Stimulated activated CD4-positive, alpha-beta T cell treated with anti-CD3 and anti-CD28 coated beads, Interleukin-4, amount 100 ng/mL, for 24 hours (primary cell): ENCODE measurements at places on chromosomes 6 and 20.

- no peak for DNase-seq
These were observed 158.3 kb downstream of the SYCP2 start for GRCh38 chr20:59774921-59775686.

DNA sequence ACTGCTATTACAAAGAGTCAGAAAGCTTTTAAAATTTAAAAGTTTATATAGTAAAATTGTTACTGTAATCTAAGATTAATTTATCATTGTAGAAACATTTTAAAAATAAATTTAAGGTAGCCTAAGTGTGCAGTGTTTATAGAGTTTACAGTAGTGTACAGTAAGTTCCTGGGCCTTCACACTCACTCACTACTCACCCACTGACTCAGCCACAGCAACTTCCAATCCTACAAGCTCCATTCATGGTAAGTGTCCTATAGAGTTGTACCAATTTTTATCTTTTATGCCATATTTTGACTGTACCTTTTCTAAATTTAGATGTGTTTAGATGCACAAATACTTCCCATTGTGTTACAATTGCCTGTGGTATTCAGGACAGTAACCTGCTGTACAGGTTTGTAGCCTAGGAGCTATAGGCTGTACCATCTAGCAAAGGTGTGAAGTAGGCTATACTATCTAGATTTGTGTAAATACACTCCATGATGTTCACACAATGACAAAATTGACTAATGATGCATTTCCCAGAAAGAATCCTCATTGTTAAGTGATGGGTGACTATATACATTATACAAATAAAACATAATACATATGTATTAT, 10.2 kb upstream of the TMEM170B start:
- DNase-seq = no peak

- DNase-seq = no peak
These were observed 4.9 kb upstream of the PI16 start for GRCh38 chr6:36949636-36950035.

DNA sequence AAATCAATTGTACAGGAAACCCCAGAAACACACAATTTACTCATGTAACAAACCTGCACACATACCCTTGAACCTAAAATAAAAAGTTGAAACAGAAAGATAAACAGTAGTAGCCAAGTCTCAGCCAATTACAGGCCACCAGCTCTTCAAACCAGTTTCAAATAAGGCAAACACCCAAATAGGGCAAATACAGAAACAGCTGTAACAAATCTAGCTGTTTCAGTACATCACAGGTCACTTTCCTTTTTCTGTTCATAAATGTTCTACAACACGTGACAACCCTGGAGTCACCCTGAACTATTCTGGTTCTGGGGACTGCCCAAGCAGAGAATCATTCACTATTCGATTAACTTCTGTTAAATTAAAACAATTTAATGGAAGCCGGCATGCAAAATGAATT, 329.0 kb downstream of the GJA1 start:
- no peak for DNase-seq

DNA sequence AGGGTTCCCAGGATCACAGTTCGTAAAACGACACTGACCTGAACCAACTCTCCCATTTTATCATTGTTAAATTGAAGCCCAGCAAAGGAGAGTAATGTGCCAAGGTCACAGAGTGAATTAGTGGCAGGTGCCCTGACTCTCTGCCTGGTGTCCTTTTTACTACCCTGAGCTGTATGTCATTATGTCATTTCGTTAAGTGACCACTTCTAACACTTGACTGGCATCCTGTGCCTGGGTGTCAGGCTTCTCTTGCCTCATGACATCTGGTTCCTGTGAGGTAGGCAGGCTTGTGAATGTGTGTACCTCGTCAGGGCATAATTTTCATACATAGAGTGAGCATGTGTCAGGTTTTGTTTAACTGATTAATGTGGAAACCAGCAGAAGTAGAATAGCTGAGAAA, 48.6 kb downstream of the RALY start:
- no peak for DNase-seq

- DNase-seq = no peak
These were observed 155.0 kb downstream of the GJA1 start for GRCh38 chr6:121590438-121590837.

DNA sequence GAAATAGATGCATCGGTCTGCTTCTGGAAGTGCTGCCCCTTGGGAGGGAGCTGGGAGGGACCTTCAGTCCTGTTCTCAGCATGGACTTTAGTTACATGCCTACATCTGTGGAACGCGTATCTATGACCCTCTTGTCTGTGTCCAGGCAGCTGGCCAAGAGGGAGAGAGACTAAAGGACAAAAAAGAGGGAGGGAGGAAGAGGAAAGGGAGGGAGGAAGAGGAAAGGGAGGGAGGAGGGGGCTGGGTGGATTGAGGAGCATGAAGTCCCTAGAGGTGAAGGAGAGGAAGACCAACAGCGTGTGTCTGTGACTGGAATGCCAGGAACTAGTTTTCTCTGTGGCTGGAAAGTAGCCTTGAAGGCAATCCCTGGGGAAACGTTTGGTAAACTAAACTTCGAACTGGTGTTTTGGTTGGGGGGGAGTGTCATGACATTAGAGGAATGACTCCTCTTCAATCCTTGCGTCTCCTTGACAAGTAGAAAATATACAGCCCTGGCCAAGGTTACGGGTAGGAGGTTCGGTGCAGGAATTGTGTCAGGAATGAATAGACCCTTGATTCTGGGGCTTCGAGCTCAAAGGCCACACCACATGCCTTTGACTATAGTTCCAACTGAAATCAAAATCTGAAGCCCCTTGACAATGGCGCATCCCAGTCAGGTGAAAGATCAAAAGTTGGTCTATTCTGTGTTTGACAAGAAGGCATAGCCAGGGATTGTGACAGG, 52.0 kb upstream of the PLEKHG1 start:
- no peak for DNase-seq
